Mesothelial cell of epicardium (in vitro differentiated cells): ENCODE measurements at places on chromosomes 6 and 20.
A peak's percentile ranks its signal among the peaks of the same experiment; 100 is the strongest.

DNA sequence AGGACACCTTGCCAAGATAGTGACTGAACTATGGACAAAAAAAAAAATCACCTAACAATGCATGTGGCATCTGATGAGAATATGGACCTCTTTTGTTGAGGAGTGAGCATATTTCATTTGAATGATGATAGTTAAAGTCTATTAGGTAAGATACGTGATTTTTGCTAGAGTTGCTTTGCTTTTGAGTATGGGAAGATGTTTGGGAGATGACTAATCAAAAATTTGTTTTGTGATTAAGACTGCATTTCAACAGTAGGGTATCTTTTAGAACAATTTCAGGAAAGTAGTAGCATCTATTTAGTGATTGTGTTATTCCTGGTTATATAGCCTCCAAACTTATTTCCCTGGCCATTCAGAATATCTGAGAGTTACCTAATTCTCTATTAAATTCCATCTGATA lies 878.6 kb upstream of the CITED2 start:
- DNase-seq = no peak

- no peak for DNase-seq
Observed at GRCh38 chr6:34374508-34374907, 18.0 kb downstream of the NUDT3 start.

- peak; percentile 43 for DNase-seq
Observed at GRCh38 chr6:27374824-27375612, 13.5 kb upstream of the ZNF391 start.

DNA sequence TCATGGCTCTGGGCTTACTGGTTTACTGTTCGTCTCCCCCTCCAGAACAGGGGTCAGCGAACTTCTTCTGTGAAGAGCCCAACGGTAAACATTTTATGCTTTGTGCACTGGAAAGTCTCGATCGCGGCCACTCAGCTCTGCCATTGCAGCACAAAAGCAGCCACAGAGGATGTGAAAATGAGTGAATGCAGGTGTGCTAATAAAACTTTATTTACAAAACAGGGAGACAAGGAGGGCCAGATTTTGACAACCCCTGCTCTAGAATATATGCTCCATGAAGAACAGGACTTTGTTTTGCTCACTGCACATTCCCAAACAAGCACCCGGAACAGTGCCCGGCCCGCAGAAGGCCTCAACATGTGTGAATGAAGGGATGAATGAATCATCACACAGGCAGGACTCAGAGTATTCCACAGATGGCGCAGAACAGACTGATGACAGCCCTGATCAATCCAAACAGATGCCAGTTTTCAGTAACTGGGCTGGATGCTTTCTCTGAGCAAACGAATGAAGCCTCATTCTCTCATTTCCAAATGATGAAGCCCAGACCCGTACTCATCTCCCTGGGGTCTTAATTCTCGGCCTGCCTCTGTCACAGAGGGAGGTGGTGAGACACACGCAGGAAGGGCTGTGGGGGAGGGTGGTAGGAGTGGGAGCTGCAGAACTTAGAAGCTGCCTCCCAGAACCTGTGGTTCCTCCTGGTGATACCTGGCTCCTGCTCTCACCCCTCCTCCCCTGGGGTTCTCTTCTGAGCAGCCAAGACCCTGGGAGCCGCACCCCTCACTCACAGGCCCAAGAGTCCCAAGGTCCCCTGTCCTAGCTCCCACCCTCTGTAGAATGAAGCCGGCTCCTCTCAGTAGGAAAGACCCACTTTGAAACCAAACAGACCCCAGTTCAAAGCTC lies 196.4 kb downstream of the PREX1 start:
- no peak for DNase-seq

DNA sequence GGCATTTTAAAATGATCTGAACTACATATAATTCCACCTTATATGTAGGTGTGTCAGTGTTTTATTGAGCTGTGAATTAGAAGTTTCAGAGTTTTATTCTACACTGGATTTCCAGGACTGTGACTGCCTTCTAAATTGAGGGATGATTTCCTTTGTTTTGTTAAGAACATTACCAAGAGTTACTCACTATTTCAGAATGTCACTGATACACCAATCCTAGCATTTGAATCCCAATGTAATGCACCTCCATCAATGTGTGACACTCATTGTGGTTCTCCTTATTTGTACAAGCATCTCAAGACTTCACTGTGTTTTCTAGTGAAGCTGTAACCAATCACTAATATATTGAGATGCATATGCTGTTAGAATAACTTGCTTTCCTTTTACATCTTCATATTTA lies 86.8 kb downstream of the PLCB1 start:
- no peak for DNase-seq

DNA sequence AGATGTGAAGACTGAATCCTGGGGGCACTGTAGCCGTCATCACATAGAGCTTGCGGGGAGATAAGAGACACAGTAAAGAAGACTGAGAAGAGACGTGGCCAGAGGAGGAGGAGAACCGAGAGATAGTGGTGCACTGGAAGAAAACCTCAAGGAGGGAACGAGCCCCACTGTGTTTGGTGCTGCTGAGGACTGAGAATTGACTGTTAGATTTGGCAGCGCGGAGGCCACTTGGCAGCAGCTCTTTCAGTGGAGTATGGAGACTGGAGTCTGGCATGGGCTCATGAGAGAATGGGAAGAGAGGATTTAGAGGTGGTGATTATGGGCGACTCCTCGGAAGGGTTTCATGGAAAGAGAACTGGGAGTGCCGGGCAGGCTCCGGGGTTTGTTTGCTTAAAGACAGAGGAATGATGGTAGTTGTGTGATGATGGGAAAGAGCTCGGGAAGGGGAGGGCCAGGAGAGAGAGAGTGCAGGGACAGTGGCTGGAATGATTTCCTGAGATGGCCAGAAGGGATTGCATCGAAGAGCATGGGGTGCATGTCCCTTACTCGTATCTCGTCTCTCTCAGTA lies 18.0 kb downstream of the CDYL start:
- DNase-seq = no peak

DNA sequence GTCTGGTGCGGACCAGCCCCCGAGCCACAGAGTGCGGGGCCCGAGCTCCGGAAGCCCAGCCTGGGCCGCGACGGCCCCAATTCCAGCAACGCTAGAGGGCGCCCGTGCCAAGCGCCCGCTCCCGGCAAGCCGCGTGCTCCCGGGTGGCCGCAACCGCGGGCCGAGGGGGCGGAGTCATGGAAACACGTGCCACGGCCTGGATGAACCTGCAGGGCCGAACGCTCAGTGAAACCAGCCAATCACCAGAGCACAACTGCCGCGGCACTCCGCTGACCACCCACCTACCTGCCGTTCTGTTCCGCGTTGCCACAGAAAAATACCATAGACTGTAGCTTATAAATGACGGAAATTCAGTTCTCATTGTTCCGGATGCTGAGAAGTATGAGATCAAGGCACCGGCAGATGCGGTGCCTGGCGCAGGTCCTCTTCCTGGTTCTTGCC lies 85.7 kb upstream of the FOXC1 start:
- no peak for DNase-seq

DNA sequence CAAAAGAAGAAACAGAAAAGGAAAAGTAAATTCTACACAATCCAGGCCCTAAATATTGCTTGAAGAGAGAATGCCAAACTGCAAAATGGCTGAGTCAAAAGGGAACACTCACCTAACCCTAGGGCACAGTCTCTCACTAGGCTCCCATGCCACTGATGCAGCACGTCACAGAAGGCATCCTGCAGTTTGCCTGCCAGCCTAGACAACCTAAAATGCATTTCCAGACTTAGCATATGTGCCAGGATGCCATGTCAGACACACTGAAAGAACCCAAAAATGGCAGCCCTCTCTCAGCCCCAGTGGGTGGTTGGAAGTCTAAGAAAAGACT lies 10.6 kb upstream of the SIRPD start:
- DNase-seq = no peak

DNA sequence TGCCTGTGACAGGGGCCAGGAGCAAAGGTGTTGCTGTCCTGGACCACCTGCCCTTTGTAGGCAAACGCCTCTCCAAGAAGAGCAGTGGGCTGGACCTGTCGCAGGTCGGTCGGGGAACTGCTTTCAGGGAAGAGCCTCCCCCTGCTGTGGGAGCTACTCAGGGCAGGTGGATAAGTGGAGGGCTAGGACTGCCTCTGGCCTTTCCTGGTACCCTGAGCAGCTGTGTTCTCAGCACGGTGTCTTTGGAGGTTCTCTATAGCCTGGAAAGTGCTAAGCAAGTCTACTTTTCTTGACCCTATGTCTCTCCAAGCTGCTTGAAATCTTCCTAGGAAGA lies 35.0 kb downstream of the BPIFB1 start:
- no peak for DNase-seq

DNA sequence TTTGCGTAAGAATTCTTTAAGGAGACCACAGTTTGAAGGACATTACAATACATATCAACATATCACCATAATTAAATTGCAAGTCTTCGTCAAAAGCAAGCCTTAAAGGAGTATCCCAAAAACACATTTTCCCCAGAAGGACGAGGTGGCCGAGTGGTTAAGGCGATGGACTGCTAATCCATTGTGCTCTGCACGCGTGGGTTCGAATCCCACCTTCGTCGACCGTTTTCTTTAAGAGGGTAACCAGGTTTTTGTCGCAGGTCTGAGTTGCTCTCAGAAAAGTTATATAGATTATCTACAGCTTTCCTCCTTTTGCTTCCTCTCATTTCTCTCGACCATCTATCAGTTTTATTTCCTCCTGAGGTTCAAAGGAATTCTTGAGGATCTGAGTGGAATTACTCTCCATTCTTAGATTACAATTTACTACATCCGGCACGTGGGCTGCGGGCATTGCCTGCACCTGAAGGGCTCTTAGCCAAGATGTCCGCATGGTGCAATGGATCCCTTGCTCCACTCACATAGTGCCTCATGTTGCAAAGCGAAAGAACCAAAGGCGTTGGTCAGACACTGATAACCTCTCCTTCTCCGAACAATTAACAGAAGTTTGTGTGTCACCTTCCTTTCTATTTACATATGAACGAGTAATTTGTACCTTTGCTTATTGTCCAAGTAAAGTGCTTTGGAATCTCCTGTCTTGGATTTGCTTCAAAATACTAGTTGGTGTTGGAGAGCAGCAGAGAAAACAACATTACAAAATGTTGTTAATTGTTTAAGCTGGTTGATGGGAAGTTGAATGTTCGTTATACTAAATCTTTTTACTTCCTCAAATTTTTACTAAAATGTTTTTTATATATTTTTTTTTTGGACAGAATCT lies 14.0 kb downstream of the POM121L2 start:
- DNase-seq = no peak

- DNase-seq = no peak
Observed at GRCh38 chr6:146289816-146290588, 253.6 kb upstream of the RAB32 start.

GRCh38 chr6:46221222-46221793 lies 50.5 kb upstream of the ENPP5 start:
- DNase-seq = no peak

DNA sequence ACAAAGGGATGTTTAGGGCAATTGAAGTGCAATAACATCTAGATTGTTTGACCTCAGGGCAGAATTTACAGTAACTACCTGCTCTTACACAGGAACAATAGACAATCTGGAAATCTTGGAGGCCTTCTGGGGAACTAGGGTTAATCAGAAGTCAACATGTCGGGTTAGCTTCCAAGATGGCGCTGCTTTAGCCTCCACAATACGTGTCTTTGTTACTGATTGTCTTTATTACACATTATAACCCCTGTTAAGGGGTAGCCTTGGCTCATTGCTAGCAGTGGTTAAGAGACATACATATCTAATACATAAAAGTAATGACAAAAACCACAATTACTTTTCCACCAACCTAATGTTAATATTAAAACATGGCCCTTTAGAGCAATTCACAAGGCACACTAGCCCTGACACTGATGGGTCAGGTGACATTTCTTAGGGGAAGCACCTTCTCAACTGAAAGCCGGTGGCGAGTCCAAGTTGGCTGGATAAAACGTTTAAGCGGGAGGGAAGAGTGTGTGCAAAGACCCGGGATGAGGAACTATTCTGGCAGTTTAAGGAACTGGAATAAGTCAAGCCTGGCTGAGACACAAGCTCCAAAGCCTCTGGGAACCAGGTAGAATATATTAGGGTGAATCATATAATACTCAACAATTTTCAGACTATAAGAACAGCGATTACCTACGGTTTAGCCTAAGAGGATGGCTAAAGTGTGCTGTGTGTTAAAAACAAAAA lies 236.9 kb downstream of the BCAS1 start:
- DNase-seq = no peak

DNA sequence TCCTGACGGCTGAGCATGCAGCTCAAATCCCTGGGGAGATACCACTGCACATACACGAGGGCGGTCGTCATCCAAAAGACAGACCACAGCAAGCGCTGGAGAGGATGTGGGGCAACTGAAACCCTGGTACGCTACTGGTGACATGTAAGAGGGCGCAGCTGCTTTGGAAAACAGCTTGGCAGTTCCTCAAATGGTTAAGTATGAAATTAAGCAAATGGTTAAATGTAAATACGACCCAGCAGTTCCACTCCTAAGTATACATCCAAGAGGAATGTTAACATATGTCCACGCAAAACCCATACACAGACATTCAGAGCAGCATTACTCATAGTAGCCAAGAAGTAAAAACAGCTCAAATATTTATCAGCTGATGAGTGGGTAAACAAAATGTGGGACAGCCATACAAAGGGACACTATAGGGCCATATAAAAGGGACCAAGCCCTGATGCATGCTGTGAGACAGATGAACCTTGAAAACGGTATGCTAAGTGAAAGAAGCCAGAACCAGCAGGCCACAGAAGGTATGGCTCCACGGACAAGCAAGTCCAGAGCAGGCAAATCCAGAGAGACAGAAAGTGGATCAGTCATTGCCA lies 38.5 kb downstream of the RIPOR3 start:
- no peak for DNase-seq

GRCh38 chr6:87199787-87200186 lies 44.4 kb downstream of the ZNF292 start:
- no peak for DNase-seq

DNA sequence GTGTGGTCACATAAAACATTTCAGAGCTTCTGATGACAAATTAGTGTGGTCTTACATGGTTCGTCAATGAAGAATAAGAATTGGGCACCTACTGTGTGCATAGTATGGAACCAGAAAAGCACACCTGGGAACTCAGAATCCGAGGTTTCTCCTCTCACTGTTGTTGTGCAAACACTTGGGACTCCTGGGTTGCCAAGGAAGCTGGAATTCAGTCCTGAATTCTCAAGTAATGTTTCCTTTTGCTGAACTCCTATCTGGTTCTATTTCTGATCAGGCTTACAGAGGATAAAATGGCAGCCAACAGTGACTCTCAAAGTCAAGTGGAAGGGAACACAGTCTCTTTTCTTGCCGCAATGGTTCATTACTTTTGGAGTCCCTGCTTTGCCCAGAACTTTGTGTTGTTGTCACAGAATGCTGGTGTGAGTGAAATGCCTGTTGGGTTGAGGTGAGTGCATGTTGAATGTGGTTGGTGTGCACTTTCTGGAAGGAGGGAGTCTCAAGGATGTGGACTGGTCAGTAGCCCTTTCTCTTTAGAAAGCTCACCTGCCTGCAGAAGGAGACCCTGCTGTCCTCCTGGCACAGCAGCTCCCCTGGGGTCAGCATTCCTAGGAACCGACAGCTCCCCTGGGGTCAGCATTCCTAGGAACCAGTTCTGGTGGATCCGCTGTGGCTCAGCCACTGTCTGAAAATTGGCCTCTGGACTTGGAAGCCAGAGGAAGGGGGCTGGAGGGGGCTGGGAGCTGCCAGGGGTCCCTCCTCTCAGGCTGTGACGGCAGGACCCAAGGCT lies 1.4 kb downstream of the UNC93A start:
- DNase-seq = no peak

- no peak for DNase-seq
Observed at GRCh38 chr6:36977470-36977941, 8.5 kb downstream of the MTCH1 start.

- no peak for DNase-seq
Observed at GRCh38 chr6:26205625-26206574, 118.7 kb downstream of the HFE start.
